Right lobe of liver (tissue), 6 donors: ENCODE measurements at places on chromosomes 5 and 9.

- DNase-seq: no peak
Measured at GRCh38 chr9:21871256-21871975, 69.0 kb downstream of the MTAP start.

DNA sequence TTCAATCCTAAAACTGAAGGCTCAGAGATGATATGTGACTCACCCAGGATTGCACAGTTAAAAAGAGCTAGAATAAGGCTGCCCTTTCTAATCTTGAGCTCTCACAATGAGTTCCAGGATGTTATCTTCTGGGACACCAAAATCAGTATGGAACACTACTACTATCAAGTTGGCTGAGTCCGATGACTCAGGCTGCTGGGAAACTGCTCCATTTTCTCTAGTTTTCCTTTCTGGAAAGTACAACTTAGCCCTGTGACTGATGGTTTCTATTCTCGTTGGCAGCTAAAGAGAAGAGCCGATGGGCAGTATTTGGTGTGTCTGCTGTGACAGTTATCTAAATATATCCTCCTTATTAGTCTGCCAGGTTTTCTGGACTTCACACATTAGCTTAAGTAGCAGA is 37.9 kb upstream of the DPYSL3 start:
- DNase-seq: no peak

- DNase-seq: no peak
Measured at GRCh38 chr9:134793288-134794188, 87.1 kb upstream of the FCN2 start.

GRCh38 chr5:148387325-148387724 is 3.6 kb downstream of the FBXO38 start:
- DNase-seq: no peak

DNA sequence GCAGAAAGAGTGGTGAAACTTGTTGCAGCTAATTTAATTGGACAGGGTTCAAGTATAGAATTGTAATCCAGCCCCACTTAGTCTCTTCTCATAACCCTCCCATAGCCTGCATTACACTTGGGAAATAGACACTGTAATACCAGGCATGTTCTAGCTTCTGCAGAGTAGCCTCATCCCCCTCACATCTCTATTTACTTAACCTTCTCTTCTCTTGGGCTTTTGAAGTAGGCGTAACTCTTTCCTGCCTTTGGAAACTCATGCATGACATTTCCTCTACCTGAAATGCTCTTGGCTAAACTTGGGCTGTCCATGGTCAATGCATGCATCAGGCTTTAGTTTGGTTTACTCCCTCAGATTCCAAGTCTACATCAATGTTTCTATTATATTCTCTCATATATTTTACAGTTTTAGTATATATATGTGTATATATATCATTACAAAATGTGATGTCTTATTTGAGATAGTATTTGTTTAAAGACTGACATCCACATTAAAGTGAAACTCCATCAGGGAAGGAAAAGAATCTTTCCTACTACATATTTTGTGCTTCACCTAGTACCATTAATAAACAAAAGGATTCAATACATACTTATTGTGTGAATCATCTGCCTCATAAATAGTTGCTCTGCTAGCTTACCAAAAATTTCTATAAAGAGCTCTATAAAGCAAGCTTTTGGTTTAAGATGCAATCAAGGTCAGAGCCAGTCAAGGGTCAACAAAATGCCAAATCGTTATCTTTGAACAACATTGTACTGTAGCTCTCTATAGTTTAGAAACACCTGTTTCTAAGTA is 1158.0 kb downstream of the MAT2B start:
- no peak for DNase-seq

GRCh38 chr5:131959906-131960305 is 14.4 kb upstream of the MEIKIN start:
- DNase-seq: no peak

GRCh38 chr5:158126442-158127405 is 267.8 kb upstream of the CLINT1 start:
- DNase-seq: no peak

DNA sequence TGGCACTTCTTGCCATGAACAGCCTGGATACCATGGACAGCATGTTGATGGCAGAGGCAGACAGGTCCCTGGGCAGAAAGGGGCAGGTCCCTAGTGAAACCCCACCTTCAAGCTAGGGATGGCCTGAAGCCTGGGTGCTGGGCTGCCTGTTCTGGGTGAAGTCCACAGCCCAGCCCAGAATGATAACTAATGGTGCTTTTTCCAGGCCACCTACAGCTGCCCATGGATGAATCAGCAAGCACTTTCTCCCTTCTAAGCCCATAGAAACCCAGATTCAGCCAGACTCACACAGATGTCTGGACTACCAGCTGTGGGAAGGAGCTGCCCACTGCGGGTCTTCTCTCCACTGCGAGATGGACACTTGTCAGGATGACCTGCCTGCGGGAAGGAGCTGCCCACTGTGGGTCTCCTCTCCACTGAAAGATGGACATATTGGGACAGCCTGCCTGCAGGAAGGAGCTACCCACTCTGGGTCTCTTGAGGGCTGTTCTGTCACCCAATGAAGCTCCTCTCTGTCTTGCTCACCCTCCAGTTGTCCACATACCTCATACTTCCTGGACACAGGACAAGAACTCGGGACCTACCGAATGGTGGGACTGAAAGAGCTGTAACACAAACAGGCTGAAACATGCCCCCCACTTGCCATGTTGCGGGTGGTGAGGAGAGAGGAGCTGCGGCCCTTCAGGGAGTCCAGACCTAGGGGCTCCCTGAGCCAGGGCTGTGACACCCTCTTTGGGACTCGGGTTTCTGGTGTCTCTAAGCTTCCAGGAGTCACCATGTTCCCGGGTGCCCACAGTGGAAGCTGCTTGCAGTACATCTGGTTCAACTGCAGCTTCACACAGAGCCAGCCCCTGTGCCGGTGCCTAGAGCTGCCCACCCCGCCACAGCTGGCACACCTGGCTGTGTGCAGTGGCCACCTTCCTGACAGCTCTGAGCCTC is 60.7 kb upstream of the SYNPO start:
- no peak for DNase-seq

- peak; percentile 62 for DNase-seq
Measured at GRCh38 chr9:137301081-137301947, 757 bp downstream of the NRARP start.

GRCh38 chr5:880816-881550 is 11.6 kb downstream of the BRD9 start:
- DNase-seq: no peak

- DNase-seq: no peak
Measured at GRCh38 chr9:112084334-112084733, 90.8 kb downstream of the SUSD1 start.

DNA sequence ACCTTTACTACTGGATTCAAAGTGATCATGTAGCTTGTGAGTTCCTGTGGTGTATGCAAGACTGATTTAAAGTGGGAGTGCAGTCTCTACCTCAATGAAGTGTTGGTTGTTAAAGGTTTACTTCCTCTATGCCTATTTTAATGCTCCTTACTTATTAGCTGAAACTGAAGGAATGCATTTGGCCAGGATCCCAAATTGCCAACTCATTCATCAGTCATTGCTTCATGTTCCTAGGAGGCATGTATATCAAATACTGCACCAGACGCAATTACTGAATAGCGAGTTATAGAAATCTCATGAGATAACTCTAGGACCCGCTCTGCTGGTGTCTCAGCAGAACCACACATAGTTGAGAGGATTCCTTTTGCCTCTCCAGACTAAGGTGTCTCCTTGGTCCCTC is 143.0 kb upstream of the RPS23 start:
- no peak for DNase-seq

GRCh38 chr5:178391480-178391879 is 158.9 kb upstream of the PHYKPL start:
- peak; percentile 7 for DNase-seq

- DNase-seq: no peak
Measured at GRCh38 chr9:2916382-2916985, 72.6 kb upstream of the PUM3 start.

DNA sequence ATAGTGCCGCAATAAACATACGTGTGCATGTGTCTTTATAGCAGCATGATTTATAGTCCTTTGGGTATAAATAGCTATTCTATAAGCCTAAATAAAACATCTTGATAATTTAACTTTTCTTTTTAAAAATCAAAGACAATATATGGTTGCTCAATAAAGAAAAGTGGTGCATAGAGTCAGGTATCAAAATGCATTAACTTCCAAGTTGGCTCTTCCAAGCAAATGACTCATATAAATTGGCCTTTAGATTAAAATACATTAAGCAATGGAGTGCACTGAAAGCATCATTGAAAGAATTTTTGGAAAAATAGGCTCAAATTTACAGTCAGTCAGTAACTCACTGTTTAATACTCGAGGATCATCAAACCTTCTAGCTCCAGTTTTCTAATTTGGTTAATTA is 106.6 kb downstream of the PLCXD3 start:
- DNase-seq: no peak

- no peak for DNase-seq
Measured at GRCh38 chr5:97070234-97070633, 72.2 kb downstream of the LIX1 start.

GRCh38 chr9:8531826-8532415 is 732.3 kb upstream of the DMAC1 start:
- DNase-seq: no peak

DNA sequence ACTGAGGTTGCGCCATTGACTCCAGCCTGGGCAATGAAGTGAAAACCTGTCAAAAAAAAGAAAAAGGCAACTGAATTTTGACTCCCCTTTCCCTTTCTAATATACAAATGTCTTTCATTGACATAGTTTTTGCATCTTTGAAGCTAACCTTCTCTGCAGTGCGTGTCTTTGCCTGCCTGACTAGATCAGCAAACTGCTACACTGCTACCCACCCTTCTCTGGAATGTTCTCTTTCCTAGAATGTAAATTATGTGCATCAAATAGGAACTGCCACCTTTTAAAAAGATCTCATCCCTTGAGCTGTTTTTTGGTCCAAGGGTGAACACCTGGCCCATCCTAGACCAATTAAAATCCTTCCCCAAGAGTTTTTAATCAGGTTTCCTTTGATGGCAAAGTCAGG is 127.6 kb downstream of the SLC28A3 start:
- DNase-seq: no peak

GRCh38 chr5:83099001-83099400 is 21.7 kb downstream of the XRCC4 start:
- DNase-seq: no peak

DNA sequence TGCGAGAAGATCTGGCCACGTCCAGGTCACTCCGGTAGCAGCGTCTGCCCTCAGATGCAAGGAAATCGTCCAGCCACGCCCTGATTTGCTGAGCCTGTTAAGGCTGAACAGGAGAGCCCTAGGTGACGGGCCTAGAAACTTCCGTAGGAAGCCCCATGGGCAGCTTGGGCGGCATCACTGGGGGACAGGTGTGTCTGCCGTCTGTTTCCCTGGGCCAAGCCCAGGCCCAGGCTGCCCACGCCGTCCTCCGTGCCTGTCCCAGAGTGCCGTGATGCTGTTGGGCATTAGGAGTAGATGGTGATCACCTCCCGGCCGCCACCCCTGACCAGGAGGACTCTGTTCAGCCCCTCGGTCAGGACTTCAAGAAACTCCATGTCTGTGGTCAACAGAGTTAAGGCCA is 43.5 kb downstream of the NKD2 start:
- DNase-seq: no peak

DNA sequence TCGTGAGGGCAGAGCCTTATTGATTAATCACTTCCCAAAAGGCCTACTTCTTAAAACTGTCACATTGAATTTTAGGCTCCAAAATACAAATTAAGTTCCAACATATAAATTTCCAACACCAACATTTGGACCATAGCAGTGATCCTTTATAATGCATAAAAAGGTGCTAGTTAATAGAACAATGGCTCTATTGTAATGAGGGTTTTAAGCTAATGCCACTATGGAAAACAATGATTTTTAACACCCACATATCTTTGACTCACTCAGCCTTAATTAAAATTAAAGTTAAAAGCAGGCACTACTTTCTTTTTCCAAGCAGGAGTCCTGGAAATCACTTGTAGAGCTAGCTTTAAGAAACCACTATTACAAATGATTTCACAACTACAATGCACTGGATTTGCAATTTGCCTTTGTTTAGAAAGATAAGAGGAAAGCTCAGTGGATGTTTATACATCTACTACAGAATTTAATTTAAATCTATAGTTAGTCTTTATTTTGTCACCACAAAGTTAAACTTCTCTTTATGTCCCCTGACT is 41.8 kb downstream of the DPYSL3 start:
- no peak for DNase-seq
